ENCODE measurements at places on chromosomes 12 and 14. TPM values are rescaled to one million over a fixed set of nuclear protein-coding genes. Genes with fewer than 3 reads are reported as not detected.

DNA sequence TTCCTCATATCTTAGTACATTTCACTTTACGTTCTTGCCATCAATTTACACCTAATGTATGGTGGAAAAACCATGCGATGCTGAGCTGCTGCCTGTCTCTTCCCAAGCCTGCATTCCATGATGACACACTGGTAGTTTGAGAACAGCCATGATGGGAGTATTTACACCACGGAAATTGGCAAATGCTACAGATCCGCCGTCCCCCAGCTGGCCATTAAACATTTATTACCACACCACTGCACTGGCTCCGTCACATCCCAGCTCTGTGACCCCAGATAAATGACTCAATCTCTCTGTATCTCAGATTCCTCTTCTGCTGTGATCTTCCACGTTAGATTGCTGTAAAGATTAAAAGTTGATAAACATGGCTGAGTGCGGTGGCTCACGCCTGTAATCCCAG, 13.9 kb downstream of the ESRRB start:
- no peak for DNase-seq

GRCh38 chr14:102264355-102264754, 40.6 kb downstream of the MOK start:
- DNase-seq = no peak

DNA sequence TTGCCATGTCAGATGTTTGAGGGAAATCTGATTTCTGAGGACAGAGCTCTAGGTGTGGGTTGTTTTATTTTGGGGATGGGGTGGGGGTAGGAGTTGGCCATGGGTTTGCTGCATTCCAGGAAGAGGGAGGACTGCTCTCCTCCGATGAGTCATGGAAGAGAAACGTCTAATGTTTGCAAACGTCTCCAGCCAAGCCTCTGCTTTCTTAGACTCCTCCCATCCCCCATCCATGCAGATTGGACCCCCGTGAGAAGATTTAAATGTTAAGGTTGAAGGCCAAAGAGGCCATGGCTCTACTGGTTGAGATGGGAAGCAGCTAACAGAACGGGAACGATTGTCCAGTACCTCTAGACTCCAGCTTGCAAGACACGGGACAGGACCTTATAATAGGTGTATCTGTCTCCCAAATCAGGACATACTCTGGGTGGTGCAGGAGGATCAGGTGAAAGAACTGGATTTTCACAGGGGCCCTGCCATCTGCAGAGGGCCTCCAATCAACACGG, 11.4 kb upstream of the ATP2A2 start:
- DNase-seq = no peak

DNA sequence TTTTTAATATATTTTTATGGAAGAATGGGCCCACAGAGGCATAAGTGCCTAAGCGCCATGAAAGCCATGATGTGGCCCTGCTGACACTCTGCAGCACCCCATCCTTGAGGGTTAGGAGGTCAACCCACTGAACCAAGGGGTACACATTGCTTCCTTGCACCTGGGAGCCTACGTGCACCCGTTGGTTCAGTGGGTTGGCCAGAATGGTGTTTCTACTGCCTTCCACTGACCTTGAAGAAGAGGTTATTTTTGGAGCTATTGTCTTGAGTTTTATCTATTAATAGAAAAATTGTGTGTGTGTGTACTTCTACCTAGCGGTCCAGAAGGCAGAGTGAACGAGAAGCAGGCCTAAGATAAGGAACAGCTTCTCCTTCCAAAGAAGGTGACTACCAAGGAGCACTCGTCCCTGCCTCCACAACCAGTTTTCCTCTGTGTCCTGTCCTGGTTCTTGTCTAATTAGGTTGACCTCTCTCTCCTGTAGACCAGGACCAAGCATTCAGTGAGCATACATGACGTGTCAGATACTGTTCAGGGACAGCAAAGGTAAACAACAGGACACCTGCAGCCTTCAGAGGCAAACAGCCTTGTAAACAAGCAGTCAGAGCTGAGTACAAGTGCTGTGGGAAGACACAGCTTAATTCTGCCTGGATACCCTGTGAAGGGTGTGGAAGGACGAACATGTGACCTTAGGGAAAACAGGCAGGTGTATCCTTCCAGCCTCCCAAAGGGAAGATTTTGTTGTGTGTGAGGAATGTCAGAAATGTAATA, 30.4 kb upstream of the PLEK2 start:
- no peak for DNase-seq

DNA sequence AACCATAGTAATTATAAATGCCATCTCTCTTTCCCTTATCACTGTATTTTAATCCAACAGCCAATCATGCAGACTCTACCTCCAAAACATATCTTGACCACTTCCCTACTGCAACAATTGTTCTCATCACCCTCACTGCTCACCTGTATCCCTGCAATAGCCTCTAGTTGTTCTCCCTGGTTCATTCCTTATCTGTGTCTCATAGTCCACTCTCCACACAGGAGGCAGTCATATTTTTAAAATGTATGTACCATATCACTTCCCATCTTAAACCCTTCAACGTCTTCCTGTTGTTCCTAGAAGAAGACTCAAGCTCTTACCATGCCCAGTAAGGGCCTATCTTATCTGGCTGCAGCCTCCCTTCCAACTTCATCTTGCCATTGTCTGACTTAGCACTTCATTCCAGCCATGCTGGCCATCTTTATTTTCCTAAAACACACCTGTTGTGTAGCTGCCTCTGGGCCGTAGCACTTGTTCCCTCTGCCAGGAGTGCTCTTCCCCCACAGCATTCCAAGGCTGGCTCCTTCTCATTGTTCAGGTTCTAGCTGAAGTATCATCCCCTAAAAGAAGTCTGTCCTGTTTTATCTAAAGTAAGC, 27.8 kb upstream of the BHLHE41 start:
- DNase-seq = no peak

GRCh38 chr12:12209043-12209442, 57.8 kb downstream of the LRP6 start:
- no peak for DNase-seq

GRCh38 chr12:47020211-47020821, 59.1 kb upstream of the PCED1B start:
- DNase-seq = no peak

Gene KRT74
- total RNA-seq = not detected

Gene A2ML1
- total RNA-seq = not detected
